Anterior cingulate cortex (tissue), 58 donors: ENCODE measurements at places on chromosomes 1 and 21.

- no peak for DNase-seq
Measured at GRCh38 chr1:212595787-212596714, 12.5 kb upstream of the ATF3 start.

DNA sequence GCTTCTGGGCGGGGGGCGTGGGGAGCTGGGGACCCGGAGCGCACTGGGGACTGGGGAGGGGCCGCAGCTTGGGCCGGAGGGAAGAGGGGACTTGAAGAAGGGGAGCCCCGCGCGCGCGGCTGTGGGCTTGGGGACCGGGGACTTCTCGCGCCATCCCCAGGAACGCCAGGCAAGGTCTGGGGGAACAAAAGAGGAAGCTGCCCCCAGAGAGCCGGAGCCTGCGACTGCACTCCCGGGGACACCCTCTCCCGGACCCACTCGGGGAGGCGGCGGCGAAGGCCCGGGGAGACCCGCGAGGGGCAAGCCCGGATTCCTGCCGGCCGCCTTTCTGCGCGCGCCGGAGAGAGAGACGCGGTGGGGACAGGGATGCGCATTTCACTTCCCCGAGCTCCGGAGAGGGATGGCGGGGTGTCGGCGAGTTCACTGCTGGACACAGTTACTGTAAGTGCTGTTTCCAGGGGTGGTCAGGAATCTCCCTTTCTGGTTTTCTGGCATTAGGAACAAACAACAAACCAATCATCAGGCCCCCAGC is 732 bp downstream of the ABCG1 start:
- DNase-seq = no peak

GRCh38 chr1:43557744-43558245 is 27.1 kb downstream of the PTPRF start:
- DNase-seq = no peak

GRCh38 chr1:17156108-17156507 is 36.9 kb upstream of the PADI2 start:
- no peak for DNase-seq

GRCh38 chr1:163922743-163923201 is 601.0 kb downstream of the NUF2 start:
- no peak for DNase-seq

DNA sequence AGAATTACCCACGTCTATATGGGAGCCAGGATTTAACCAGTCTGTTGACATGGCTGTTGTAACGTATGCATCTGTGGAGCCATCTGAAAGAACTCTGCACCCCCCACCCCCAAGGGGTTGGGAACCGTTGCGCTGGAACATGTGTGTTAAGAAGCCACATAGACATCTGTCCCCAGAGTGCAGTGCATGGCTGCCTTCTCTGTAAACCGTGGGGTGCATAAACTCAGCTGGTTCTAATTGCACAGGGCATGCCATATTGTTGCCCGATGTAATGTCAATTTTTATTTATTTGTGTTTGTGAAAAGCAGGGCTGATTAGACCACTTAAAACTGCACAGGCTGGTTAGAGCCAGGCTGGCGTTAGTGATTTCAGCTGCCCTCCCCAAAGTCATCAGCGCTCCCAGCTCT is 70.1 kb upstream of the ROR1 start:
- DNase-seq = no peak

- no peak for DNase-seq
Measured at GRCh38 chr1:12204140-12204539, 25.7 kb upstream of the VPS13D start.

DNA sequence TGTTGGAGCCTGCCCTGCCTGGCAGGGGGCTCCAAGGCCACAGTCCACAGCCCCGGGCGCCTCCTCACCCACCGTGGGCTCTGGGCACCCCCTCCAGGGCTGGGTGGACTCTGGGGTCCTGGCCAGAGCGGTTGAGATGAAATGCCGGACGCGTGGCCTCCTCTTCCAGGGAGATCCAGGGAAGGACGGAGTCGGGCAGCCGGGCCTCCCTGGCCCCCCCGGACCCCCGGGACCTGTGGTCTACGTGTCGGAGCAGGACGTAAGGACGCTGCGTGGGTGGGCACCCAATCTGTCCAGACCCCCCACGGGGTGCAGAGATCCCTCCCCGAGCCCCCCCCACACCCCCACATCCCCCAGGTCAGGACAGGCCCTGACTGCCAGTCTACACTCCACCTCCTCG is 51.2 kb downstream of the SLC19A1 start:
- DNase-seq = no peak

- DNase-seq = no peak
Measured at GRCh38 chr1:30819244-30819571, 61.6 kb upstream of the LAPTM5 start.

- DNase-seq = no peak
Measured at GRCh38 chr1:47469910-47470309, 32.1 kb downstream of the FOXD2 start.

DNA sequence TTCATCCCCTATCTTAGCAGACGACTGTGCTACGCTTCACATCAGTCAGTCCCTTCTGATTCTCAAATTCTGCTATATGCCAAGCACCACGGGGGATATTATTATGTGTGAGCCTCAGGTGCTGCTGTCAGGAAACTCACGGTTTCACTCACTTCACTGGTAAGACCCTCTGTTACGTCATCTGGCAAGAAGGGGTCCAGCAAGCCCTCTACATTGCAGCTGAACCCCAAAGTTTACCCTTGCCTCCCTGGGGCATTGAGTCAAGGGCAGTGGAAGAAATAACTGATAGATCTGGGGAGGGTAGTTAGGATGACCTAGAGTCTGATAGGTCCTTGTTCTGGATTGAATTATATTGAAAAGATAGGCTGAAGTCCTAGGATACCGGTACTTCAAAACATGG is 237.4 kb downstream of the RRAGC start:
- DNase-seq = no peak

- no peak for DNase-seq
Measured at GRCh38 chr1:51515312-51515960, 3.6 kb downstream of the EPS15 start.

GRCh38 chr1:222043444-222044292 is 301.8 kb upstream of the DUSP10 start:
- DNase-seq = no peak

- no peak for DNase-seq
Measured at GRCh38 chr1:155199792-155200191, 7.9 kb downstream of the THBS3 start.

DNA sequence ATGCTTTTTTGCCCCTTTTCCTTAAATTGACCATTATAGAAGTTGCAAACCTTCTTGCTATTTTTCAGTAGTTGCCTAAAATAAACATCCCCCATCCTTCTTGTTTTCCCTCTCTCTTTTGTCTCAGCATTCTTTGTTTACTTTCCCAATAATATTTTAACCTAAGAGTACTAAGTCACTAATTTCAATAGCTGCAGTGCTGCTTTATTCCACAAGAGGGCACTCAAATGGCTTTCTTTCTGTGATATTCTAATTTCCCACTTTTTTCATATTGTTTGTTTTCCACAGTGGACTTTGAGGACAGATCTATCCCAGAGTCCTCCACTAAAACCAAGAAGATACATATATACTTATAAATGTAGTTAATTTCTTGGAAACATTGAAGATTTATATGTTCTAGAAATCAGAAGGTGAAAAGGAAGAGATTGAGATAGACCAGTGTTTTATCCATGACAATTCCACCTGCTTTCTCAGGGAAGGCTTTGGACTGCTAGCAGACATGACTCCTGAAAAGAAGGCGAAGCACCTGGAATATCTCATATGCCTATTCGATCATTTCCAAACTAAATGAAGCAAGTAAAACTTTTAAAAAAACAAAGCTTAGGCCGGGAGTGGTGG is 104.8 kb upstream of the GRIK1 start:
- no peak for DNase-seq

- no peak for DNase-seq
Measured at GRCh38 chr1:236543065-236543669, 19.4 kb downstream of the LGALS8 start.

- DNase-seq = no peak
Measured at GRCh38 chr1:29222686-29223085, 8.0 kb downstream of the MECR start.
